ENCODE measurements at places on chromosomes 12 and 14.

DNA sequence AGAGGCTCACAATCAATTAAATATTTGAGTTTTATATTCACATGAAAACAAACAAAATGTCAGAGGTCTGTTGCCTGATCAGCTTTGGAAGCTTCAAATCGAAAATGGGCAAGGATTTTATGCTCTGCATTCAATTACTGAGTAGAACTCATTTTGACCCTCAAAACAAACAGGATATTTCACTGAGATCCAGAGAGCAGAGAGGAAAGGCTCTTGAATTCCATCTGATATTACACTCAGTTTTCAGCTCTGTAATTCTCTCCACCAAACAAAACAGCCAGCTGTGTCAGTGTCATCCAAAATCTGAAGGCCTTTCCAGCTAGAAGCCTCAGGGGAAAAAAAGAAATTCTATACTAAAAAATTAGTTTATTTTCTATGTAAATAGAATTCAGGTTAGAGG, 128.6 kb upstream of the FLRT2 start:
- no peak for DNase-seq

DNA sequence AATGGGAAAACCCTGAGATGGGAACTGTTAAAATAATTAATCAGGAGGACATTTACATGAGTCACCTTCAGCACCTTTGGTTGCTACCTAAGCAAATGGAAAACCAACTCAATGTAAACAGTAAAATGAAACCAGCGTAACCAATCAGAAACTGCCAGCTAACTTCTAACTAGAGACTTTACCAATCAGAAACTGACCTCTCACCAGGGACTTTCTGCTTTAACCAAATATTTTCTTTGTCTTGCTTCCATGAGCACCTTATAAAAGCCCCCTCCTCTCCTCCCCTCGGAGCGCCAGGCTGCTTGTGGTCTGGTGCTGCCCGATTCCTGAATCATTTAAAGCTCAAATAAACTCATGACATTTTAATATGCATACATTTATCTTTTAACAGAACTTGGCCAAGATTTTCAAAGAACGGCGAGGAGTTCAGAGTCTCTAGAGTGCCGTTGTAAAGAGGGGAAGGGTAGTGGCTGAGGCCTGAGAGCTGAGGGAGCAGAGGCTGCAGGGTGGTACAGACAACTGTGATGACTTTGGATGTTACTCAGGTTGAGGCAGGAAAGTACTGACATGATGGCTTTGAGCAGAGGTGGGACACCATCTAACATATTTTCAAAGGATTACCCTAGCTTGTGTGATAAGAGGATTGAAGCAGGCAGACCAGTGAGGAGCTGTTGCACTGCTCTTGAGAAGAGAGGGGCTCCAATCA, 183.6 kb downstream of the CRADD start:
- DNase-seq = no peak

- no peak for DNase-seq
These were observed 32.2 kb downstream of the DIP2B start for GRCh38 chr12:50536831-50537537.

- no peak for DNase-seq
These were observed 49.1 kb upstream of the CAND1 start for GRCh38 chr12:67220065-67220464.

- no peak for DNase-seq
These were observed 240.2 kb upstream of the CLEC14A start for GRCh38 chr14:38496092-38496491.

- no peak for DNase-seq
These were observed 19.9 kb downstream of the TTC7B start for GRCh38 chr14:90796329-90796728.

GRCh38 chr12:21773806-21774205, 700 bp downstream of the KCNJ8 start:
- no peak for DNase-seq

GRCh38 chr12:124506145-124506831, 61.1 kb downstream of the NCOR2 start:
- DNase-seq = peak; percentile 77

GRCh38 chr12:118984161-118984943, 3.0 kb downstream of the SRRM4 start:
- no peak for DNase-seq

GRCh38 chr12:98939350-98939749, 294.3 kb downstream of the APAF1 start:
- peak; percentile 20 for DNase-seq

- DNase-seq = no peak
These were observed 547 bp downstream of the ZNF140 start for GRCh38 chr12:133081159-133081780.

DNA sequence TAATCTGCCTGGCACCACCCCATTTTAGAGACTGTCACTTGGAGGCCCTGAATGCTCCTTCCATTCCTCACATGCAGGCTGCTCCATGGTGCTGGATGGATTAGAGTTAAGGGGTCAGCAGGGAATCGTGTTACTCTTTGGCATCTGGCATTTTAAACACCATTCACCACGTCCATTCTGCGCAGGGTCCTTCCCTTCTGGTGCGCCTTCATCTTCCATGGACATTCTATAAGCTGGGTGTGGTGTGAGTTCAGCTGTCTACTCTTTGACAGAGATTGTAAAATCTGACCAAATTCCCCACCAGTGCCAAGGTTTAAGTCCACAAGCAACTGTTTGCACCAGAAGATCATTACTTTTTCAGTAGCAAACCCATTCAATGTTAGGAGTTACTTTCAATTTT, 47.8 kb downstream of the GIT2 start:
- DNase-seq = no peak

- no peak for DNase-seq
These were observed 492.9 kb upstream of the NOVA1 start for GRCh38 chr14:27090716-27091115.

- no peak for DNase-seq
These were observed 54.8 kb downstream of the PPFIBP1 start for GRCh38 chr12:27578689-27579372.
